NCI-H510A treated with DMSO at 0.1 percent for 48 hours (cell line): ENCODE measurements at places on chromosomes 12 and 14.

- no peak for DNase-seq
Observed at GRCh38 chr14:100715332-100715731, 11.4 kb upstream of the DLK1 start.

DNA sequence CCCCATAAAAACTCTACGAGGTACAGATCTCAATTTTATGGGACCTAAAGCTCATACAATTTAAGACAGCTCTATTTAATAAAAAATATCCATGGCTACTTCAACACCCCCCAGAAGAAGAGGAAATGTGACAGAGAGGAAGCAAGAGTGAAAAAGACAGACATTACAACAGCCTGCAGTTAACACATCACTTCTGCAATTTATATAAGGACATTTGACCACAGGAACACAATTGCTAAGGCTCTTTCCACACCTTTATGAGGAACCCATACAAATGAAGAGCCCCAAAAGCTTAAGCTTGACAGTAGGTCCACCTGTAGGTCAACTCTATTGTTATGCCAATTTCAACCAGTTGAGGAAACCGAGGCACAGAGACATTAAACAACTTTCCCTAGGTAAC is 5.6 kb downstream of the OR10P1 start:
- no peak for DNase-seq

DNA sequence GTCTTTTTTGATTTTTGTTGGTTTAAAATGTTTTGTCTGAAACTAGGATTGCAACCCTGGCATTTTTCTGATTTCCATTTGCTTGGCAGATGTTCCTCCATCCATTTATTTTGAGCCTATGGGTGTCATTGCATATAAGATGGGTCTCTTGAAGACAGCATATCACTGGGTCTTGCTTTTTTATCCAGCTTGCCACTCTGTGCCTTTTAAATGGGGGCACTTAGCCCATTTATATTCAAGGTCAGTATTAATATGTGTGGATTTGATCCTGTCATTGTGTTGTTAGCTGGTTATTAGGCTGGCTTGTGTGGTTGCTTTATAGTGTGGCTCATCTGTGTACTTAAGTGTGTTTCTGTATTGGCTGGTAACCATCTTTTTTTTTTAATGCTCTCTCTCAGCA is 139.6 kb downstream of the CEP83 start:
- no peak for DNase-seq

DNA sequence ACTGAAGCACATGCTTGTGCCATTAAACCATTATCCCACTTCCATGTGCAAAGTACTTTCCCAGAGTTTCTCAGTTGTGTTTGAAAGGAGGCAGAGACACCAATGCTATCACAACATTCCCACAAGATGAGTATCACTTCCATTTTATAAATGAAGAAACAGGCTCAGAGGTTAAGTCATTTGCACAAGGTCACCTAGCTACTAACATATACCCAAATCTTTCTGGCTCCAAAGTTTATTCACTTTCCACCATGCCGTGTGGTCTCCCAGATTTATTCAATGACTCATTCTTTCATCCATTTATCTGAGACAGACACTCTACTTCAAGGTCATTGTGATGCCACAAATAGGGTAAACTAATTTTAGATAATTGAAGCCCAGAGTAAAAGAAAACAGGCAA is 9.4 kb downstream of the ART4 start:
- DNase-seq: no peak

DNA sequence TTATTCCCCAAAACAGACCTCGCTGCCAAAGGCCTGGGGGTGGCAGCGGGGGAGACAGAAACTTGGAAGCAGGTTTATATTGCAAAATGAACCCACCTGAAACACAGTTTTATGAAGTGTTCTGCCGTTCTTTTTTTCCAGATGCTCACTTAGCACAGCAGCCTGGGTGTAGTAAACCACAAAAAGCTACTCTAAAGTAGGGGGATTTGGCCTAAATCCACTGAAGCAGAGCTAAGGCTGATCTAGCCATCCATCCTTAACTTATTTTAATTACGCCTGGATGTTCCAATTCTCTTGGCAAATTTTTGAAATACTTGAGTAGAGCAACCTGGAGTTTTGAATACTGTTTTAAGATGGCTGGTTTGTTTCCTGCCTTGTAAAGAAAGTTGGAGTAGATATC is 121.2 kb downstream of the GPR135 start:
- DNase-seq: no peak

GRCh38 chr14:98010784-98011183 is 1213.6 kb downstream of the VRK1 start:
- DNase-seq: no peak

GRCh38 chr12:114479831-114480230 is 73.9 kb upstream of the TBX5 start:
- peak; percentile 69 for DNase-seq

DNA sequence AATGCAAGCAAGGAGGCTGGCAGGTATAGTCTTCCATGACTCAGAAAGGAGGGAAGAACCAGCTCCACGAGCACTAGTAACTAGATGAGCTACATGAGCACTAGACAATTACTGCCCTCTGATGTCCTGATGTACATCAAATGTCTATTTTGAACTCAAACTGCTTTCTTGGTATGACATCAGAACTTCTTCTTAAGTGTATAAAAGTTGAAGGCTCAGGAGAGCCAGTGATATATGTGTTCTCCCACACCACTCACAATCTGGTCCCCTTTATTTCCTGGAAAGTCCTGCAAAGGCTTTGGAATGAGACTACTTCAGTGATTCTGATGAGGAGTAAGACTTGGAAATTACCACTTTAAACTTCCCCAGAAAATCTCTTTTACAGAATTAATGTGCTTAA is 18.5 kb upstream of the DHRS7 start:
- DNase-seq: peak; percentile 22

DNA sequence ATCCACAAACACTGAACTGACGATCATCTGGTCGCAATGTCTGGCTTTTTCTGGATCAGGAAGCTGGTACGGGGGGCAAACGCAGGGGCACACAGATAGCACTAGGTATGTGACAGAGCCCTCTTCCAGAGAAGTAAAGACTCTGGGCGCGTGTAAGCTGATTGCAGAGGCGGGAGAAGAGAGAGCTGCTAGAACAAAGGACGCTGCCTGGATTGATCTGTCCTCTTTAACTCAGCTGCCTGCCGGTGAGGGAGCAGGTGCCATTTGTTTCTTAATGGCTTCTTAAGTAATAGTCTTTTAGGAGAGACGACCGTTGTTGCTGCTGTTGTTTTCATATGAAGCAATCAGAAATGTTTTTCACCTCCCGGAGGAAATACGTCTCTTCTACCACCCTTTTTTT is 77.3 kb downstream of the GLT1D1 start:
- DNase-seq: peak; percentile 92

GRCh38 chr14:89215531-89215930 is 201.5 kb downstream of the FOXN3 start:
- DNase-seq: no peak

GRCh38 chr14:88488897-88489296 is 65.9 kb downstream of the PTPN21 start:
- DNase-seq: no peak

GRCh38 chr12:81758421-81759189 is 545 bp downstream of the PPFIA2 start:
- DNase-seq: peak; percentile 14

DNA sequence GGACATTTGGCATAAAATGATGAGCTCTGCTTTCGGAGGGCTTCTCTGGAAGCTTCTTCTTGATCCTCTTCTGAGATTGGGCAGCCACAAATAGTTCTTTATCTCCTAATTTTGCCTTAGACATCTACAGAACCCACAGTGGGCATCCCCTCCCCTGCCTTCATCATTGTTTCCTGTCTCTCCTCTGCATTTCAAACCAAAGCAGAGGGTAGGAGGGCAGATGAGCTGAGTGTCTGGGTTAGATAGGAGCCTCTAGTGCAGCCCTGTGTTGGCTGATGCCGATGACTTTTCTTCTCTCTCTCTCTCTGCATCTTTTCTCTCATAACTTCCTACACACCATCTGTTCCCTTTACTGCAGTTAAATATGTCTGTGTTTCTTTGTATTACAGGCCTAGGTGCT is 8.5 kb upstream of the IL26 start:
- DNase-seq: no peak

DNA sequence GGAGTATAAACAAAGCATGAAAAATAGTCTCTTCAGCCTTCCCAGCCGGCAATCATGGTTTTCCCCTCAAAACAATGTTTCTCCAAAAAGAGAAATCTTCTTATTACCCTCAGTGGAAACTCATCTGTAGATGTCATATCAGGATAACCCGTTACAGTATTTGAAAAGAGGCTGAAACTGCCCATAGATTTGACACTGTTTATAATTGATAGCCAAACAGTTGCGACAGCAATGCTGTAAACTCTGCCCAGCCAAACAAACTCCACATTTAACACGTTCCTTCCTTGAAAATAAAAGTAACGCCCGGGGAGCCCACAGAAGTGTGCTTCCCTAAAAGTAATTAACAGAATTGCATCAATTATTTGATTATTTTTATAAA is 201.3 kb upstream of the FOXN3 start:
- DNase-seq: no peak

DNA sequence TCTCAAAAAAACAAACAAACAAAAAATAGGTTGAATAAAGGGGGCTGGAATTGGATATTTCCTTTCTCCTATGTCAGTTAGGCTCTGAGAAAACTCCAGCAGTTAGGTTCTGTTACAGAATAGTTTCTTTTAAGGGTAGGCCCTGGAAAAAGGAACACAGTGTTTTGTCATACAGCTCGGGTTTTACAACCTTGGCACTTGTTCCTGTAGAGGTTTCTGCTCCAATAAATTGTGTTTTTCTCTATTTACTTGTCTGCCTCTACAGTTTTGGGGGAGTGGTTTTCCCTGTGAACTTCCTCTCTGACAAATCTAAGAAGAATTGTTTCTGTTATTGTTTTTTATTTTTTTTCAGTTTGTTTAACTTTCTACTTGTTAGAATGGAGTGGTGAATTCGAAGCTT is 167.6 kb downstream of the ACSS3 start:
- peak; percentile 71 for DNase-seq

- no peak for DNase-seq
Observed at GRCh38 chr14:100823413-100824080, 2.4 kb upstream of the MEG3 start.

DNA sequence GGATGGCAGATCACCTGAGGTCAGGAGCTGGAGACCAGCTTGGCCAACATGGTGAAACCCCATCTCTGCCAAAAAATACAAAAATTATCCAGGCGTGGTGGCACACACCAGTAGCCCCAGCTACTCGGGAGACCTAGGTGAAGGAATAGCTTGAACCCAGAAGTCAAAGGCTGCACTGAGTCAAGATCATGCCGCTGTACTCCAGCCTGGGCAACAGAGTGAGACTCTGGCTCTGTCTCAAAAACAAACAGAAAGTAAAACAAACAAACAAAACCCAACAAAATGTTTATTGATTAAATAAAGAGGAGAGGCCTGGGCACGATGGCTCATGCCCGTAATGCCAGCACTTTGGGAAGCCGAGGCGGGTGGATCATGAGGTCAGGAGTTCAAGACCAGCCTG is 5.5 kb downstream of the ZCCHC8 start:
- no peak for DNase-seq

DNA sequence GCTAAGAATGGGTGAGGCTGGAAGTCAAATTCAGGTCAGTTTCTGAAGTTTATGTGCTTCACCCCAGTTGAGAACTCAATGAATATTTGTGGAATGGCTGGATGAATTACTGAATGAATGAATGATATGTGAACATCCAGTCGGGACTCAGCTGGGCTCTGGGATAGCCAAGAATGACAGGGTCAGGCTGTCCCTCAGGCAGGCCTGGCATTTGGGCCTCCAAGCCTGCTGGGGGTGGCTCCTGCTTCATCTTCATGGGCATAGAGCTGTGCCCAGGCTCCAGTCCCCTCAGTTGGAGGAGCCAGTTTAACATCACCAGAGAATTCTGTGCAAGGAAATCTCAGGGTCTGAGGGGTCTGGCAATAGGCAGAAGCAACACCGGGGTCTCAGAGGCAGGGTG is 185.8 kb downstream of the PHETA1 start:
- no peak for DNase-seq

- peak; percentile 41 for DNase-seq
Observed at GRCh38 chr12:102992297-102992696, 34.8 kb downstream of the ASCL1 start.

- peak; percentile 16 for DNase-seq
Observed at GRCh38 chr12:49827401-49828099, 663 bp downstream of the NCKAP5L start.

GRCh38 chr12:49478949-49479664 is 59.7 kb upstream of the KCNH3 start:
- no peak for DNase-seq

- no peak for DNase-seq
Observed at GRCh38 chr14:32696325-32697091, 242.2 kb upstream of the NPAS3 start.

DNA sequence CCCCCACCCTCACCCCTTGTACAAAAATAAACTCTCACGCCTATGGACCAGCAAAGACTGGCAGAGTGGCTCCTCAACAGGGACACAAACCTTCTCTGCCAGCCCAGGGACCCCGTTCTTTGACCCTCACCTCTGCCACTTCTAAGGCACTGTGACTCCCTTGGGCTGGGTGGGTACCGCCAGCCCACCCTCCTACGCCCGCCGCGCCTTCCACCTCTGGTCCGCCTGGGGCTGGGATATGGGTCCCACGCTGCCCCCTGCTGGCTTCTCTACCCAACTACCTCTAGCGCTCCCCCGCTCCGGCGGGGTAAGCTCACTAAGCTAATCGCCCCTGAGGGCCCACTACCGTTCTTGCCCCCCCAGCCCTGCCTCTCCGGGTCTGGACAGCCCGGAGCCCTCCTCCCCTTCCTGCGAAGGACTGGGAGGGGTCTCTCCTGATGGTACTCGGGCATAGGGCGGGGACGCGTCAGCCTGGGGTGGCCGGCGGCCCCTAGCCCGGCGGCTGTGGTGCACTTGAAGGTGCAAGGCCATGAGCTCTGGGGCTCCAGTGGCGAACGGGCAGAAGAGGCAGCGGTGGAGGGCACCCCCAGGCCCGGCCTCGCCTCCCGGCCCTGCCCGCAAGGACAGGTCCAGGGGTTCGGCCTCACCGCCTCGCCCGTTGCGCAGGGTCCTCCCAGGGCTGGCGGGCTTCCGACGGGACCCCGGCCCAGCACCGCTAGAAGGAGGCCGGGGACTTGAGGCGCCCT is 8.1 kb downstream of the ZNF219 start:
- DNase-seq: no peak

GRCh38 chr12:26696048-26696612 is 136.9 kb downstream of the ITPR2 start:
- DNase-seq: no peak
